SK-N-SH (cell line): ENCODE measurements at places on chromosomes 1 and 21. TPM values are rescaled to one million over a fixed set of nuclear protein-coding genes. Genes with fewer than 3 reads are reported as not detected.

GRCh38 chr21:41250519-41250918 lies 66.1 kb upstream of the FAM3B start:
- H3K27me3 ChIP-seq, result no peaks in the 10 kb centered on the region
- no peak overlapping the region for H3K27ac ChIP-seq
- H3K36me3 ChIP-seq, result no peaks in the 10 kb centered on the region
- H3K4me3 ChIP-seq, result no peak overlapping the region
- no peak for DNase-seq
- H3K4me1 ChIP-seq, result no peaks in the 10 kb centered on the region

DNA sequence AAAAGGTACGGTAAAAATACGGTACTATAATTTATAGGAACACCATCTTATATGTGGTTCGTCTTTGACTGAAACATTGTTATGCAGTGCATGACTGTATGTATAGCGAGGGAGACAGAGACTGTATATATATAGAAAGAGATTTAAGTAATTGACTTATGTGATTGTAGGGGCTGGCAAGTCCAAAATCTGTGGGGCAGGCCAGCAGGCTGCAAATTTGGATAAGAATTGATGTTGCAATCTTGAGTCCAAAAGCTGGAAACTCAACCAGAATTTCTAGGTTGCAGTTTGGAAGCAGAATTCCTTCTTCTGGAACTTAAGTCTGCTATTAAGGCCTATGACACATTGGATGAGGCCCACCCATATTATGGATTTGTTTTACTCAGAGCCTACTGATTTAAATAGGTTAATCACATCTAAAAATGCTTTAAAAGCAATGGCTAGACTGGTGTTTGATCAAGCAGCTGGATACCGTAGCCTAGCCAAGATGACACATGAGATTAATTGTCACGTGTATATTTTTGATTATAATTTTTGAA lies 42.0 kb downstream of the LAMC1 start:
- H3K4me3 ChIP-seq, result no peak overlapping the region
- no peak overlapping the region for H3K27ac ChIP-seq

- no peak overlapping the region for H3K27ac ChIP-seq
- H3K36me3 ChIP-seq, result no peaks in the 10 kb centered on the region
- no peak for DNase-seq
- H3K4me3 ChIP-seq, result no peak overlapping the region
Observed at GRCh38 chr1:7111853-7112252, 326.6 kb downstream of the CAMTA1 start.

PRPF38A gene
- polyA plus RNA-seq, result 20.4 and 24.3 TPM in 2 replicates

KCNH1 gene
- 0.08 and 0.26 TPM in 2 replicates for polyA plus RNA-seq
